ENCODE measurements at places on chromosomes 6 and 20.
A peak's percentile ranks its signal among the peaks of the same experiment; 100 is the strongest.

GRCh38 chr6:169640351-169640852, 61.4 kb downstream of the WDR27 start:
- no peak for DNase-seq

- no peak for DNase-seq
Measured at GRCh38 chr20:3635346-3635745, 27.9 kb downstream of the GFRA4 start.

DNA sequence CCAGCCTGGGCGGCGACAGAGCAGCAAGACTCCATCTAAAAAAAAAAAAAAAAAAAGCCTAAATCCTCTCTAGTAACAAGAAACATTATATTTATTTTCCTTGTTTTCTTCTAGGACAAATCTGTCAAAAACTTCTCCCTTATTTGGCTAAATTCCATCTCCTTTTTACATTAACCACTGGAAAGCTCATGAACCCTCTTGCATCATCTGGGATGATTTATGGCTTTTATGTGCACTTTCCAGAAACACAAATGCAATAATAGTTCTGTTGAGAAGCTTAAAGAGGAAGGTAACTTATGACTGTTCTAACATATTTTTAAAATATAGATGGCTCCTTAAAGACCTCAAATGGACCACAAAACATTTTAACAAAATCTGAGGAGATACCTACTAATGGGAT, 526.1 kb upstream of the SPTLC3 start:
- DNase-seq, result no peak

GRCh38 chr20:48065833-48066232, 280.6 kb upstream of the SULF2 start:
- DNase-seq, result no peak

GRCh38 chr6:124539096-124539495, 423.1 kb upstream of the RNF217 start:
- no peak for DNase-seq

DNA sequence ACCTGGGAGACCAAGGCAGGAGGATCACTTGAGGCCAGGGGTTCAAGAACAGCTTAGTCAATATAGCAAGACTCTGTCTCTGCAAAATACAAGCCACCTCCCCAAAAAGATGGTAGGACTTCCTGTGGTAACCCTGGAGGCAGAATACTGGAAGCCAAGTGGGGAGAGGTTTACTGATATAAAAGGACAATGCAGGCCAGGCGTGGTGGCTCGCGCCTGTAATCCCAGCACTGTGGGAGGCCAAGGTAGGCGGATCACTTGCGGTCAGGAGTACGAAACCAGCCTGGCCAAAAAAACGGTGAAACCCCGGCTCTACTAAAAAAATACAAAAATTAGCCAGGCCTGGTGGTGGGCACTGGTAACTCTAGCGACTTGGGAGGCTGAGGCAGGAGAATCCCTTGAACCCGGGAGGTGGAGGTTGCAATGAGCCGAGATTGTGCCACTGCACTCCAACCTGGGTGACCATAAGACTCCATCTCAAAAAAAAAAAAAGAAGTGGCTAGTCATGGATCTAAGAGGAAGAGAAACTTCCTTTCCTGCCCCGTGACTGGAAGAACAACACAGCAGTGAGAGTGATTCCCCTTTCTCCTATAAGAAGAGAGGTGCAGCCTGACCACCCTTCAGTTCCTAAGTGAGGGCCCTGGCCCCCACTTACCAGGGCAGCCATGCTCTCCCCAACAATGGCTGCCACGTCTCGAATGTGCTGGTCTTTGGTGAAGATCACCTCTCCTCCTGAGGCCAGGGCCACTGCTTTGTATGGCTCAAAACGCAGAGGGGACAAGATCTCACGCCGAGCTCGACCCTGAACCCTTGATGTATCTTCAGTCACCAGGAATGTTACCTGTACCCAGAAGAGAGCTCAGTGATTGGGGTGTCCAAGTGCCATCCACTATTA, 6.2 kb downstream of the SAPCD1 start:
- DNase-seq, result no peak

- no peak for DNase-seq
Measured at GRCh38 chr6:34233867-34234266, 2.8 kb upstream of the HMGA1 start.

DNA sequence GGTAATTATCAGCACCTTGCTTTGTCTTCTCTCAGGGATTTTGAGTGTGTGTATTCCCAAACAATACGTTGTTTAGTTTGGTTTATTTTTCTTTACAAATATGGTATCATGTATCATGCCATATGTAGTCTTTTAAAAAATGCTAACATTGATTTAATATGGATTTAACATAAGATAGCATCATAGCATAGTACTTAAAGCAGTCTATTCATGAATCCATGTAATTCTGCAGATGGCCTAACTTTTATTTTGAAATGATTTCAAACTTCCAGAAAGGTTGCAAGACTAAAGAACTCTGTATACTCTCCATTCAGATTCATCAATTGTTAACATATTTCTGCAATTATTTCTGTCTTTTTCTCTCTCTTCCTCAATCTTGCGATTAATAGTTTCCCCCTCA, 7.9 kb downstream of the ZDHHC14 start:
- DNase-seq, result no peak

- DNase-seq, result no peak
Measured at GRCh38 chr6:161031721-161032495, 40.3 kb downstream of the MAP3K4 start.

- DNase-seq, result no peak
Measured at GRCh38 chr20:31474097-31474436, 860 bp downstream of the DEFB124 start.

- DNase-seq, result no peak
Measured at GRCh38 chr6:26555505-26556262, 17.5 kb downstream of the HMGN4 start.

GRCh38 chr6:105815661-105816555, 270.2 kb upstream of the PRDM1 start:
- no peak for DNase-seq

GRCh38 chr20:58997141-58997770, 9.8 kb downstream of the CTSZ start:
- no peak for DNase-seq

DNA sequence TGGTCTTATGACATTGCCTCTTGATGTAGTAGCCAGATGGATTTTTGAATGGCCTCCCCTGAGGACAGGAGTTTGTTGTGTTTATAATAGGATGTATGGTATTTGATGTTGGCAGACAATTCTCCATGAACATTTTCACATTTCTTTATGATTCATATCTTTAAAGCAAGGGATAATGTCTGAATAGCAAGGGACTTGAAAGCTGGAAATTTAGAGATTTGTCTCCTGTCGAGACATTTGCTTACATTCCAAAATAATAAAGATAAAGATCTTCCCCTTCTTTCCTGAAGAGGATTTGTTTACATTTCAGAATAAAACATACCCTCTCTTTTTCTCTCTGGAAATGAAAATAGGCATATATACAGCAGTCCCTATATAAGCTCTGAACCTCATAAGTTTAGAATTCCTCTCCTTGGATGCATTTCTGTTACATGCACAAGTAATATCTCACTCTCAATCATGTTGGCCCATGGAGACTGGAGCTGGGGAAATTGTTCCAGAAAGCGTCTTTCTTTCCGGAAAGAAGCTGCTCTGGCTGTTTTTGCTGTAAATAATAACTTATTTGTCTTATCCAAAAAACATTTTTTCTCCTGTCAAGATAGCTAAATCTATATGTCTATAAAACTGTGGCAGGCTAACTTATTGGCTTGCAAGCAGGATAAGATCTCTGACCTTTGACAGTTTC, 42.5 kb upstream of the ASCC3 start:
- DNase-seq, result no peak

DNA sequence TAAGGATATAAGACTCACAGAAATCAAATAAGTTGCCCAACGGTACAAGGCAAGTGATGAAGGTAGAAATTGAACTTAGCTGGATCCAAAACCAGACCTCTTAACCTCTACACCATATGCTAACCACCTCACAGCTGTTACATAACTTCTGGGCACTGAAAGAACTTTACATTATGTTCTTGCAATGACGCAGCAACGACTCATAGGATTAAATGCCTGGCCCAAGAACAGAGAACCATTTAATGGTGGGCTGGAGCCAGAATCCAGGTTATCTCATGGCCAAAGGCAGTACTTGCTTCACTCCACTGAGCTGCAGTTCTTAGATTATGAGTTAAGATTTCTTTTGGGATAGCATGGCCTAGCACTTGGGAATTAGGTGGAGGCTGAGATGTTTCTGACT, 4.4 kb downstream of the TRMT6 start:
- no peak for DNase-seq

DNA sequence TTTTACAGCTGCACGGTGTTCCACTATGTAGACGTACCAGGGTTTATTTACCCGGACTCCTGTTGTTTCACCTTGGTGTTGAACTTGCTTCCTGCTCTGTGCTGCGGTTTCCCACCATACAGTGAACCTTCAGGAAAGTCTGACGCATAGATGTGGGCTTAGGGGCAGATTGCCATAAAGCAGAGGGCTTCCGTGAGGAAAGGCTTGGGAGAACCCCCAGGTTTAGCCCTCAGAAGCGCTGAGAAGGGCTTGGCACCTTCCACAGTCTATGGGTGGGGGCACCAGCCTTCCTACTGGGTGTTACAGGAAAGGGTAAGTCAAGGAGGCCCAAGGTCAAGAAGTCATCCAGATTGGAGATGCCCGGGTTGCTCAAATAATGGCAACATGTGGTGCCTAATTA, 19.2 kb upstream of the MRPS18A start:
- no peak for DNase-seq

DNA sequence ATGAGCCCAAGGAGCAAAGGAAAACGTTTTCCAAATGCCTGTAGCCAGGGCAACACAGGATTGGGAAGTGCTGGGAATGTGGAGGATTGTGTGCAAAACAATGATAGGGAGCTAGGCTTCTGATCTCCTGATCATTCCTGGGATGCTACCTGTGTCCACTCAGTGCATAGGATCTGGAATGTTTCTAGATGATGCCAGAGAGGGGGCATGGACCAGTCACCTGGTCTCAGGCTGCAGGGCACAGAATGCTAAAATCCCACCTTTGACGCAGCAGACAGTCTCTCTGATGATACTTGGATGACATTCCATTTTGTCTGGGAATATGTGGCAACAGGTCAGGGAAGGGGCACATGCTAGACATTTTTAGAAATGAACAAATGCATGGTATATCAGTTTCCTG, 128.9 kb downstream of the CLIC5 start:
- DNase-seq, result no peak

- no peak for DNase-seq
Measured at GRCh38 chr6:138203315-138203714, 15.0 kb downstream of the PBOV1 start.

DNA sequence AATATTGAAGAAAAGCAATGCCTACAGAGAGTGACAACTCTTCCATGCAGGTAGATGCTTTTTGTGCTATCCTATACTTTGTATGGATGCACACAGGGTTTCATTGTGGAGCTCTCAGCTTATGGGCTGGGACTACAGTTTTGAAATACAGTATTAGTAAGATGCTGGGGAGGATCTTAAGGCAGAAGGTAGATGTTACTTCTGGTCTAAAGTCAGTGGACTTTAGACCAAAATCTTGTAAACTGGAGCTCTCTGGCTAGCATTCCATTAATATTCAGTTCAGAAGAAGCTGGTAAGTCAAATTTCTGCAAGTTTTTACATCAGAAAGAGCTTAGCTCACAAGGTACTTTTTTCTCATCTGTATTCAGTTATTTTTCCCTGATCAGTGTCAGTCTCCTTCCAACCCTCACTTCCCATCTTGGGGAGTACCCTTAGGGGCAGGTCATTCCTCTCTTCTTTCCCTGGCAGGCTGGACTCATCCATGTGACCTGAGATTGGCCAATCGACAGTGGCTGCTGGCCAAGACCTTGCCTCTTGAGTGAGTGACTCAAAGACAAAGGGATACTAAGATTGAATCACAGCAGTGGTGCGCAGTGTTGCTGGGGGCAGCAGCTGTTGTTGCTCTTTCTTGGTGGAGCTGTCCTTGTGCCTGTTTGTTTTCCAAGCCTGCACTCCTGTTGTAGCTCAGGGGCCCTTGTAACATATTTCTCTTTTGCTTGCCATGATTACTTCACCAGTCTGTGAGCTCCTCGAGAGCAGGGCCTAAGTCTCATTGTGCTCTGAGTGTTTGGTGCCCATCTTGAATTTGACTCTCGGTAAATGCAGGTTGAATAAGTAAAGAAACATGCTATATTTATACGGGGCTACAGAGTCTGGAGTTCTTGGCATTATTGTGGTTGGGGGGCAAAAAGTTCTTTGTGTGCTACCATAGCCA, 2.8 kb upstream of the PHF20 start:
- peak; percentile 58 for DNase-seq

GRCh38 chr6:159819932-159820640, 20.0 kb downstream of the PNLDC1 start:
- peak; percentile 34 for DNase-seq

DNA sequence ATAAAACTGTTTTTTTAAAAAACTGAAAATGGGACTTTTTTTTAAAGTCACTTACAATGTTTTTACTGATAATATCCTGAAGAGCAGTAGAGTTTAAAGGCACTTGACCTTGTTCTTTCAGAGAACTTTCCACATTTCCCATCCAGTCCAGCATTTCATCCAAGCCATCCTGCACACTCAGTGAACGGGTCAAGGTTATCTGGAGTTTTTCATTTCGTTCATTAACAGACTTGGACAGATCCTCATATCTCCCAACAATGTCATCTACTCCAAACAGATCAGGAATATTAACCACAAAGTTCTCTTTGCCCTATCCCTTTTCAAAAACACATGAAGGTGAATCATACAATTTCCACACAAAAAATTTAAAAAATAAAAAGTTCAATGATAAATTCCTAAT, 69.1 kb downstream of the DST start:
- DNase-seq, result no peak

GRCh38 chr6:82525775-82526495, 162.3 kb downstream of the TPBG start:
- no peak for DNase-seq

GRCh38 chr6:154414021-154414813, 57.6 kb upstream of the IPCEF1 start:
- DNase-seq, result no peak

DNA sequence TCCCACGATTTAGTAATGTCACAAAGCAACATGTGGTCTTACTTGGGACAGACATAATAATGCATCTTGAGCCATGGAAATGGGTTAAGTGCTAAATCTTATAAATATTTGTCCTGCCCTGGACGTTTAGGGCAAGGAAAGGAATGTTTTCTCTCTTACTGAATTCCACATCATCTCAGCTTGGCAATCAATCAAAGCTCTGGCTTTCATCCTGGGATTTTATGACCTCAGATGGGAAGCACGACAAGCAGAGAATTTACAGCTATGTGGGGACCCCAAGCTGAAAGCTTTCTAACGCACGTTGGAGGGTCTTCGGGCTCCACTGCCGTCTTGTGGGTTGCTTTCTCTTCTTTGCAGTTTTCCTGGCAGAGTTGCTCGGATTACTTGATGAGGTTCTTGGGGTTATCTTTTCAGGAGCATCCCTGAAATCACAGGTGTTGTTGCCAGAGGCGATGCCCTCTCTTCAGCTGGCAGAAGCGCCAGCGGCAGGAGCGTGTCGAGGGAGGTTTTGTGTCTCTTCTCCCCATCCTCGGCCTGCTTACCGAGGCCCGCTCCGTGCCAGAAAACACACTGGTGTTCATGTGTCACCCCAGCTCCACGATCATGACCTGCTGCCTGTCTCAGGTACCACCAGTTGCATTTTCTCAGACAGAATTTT, 73.4 kb upstream of the FRMD1 start:
- DNase-seq, result no peak

GRCh38 chr6:26215585-26216358, 128.5 kb downstream of the HFE start:
- peak; percentile 53 for DNase-seq

All from activated CD4-positive, alpha-beta T cell treated with anti-CD3 and anti-CD28 coated beads, Interleukin-2, amount 50 U/mL, for 48 hours (primary cell).